ENCODE measurements at places on chromosomes 12 and 14.
A peak's percentile ranks its signal among the peaks of the same experiment; 100 is the strongest.

DNA sequence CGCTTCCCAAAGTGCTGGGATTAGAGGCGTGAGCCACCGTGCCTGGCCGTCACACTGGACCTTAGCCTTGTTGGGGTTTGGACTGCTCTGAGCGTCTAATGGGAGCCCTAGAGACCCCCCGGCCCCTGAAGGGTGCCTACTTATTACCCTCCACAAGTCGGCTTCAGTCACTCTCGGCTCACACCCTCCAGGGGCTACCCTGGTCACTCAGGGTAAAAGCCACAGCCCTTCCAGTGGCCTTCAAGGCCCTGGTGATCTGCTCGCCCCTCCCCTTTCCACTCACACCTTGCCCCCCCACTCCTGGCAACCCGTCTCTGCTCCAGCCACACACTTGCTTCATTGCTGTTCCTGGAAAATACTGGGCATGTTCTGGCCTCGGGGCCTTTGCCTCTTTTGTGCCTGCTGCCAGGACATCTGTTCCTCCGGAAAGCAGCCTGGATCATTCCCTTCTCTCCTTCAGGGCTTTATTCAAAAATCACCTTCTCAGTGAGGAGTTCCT, 3.6 kb upstream of the MORN3 start:
- no peak for DNase-seq

- peak; percentile 69 for DNase-seq
Observed at GRCh38 chr12:26097046-26097878, 27.6 kb downstream of the BHLHE41 start.

- DNase-seq, result no peak
Observed at GRCh38 chr14:89960914-89961313, 5.2 kb downstream of the TDP1 start.

- DNase-seq, result no peak
Observed at GRCh38 chr12:68200854-68201253, 24.8 kb downstream of the IL26 start.

Measured in activated T-cell treated with anti-CD3 and anti-CD28 coated beads, Interleukin-2, amount 50 U/mL, for 48 hours (primary cell).